ENCODE measurements at places on chromosomes 7 and 10.

DNA sequence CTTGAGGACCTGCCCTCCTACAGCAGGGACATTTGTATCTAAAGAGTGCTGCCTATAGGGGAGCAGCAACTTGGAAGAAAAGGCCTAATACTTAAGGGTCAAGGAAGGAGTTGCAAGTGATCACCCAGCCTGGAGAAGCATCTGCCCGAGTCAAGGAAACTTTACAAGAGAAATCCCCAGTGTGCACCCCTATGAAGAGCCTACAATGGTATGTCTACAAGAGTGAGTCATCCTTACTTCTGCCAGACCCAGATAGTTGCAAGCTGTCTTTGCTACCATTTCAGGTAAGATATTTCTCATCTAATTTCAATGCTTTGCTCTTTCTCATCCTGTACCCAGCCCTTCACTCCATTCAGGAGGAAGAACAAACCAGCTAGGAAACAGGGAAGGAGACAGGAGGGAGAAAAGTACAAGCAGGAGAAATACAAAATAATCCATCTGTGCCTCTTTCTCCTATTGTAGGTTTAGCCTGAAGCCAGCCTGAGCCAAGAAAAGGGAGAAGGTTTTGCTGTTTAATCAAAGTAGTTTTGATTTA lies 34.4 kb upstream of the AGR3 start:
- peak; percentile 60 for DNase-seq

DNA sequence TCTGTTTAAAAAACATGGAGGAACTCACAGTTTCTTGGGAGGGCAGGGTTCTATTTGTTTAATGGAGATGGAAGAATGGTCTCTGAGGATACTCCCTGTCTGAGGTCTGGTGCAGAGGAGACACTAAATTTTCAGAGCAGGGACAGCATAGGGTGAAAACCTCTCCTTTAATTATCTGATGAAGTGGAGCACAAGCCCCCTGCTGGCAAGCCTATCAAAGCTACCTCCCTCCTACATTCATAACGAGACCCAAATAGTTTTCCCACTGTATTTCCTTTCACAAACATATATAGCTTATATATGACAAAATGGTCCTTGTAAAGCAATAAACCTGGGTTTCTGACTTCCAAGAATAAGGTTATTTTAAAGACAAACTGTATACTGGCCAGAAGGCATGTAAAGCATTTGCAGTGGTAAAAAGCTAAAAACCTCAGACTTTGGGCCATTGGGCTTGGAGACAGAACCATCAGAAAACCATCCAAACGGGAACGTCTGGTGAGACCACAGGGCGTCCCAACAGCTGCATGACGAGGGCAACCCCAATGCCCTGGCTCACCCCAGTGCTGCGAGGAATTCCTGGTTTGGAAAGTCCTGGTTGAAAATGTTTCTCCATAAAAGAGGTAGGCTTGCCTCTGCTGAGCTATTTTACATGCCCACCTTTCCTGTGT lies 201.3 kb downstream of the FANK1 start:
- no peak for DNase-seq

DNA sequence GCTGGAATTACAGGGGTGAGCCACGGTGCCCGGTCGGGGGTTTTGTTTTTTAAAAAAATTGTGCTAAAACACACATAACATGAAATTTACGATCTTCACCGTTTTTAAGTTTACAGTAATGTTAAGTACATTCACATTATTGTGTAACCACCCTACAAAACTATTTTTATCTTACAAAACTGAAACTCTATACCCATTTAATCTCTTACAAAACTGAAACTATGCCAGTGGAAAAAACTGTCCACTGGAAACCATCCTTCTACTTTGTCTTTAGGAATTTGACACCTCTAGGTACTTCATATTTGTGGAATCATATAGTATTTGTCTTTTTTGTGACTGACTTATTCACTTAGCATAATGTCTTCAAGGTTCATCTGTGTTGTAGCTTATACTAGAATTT lies 1.0 kb upstream of the PSMC2 start:
- DNase-seq = no peak

GRCh38 chr10:129033340-129033739 lies 433.7 kb upstream of the MGMT start:
- no peak for DNase-seq

DNA sequence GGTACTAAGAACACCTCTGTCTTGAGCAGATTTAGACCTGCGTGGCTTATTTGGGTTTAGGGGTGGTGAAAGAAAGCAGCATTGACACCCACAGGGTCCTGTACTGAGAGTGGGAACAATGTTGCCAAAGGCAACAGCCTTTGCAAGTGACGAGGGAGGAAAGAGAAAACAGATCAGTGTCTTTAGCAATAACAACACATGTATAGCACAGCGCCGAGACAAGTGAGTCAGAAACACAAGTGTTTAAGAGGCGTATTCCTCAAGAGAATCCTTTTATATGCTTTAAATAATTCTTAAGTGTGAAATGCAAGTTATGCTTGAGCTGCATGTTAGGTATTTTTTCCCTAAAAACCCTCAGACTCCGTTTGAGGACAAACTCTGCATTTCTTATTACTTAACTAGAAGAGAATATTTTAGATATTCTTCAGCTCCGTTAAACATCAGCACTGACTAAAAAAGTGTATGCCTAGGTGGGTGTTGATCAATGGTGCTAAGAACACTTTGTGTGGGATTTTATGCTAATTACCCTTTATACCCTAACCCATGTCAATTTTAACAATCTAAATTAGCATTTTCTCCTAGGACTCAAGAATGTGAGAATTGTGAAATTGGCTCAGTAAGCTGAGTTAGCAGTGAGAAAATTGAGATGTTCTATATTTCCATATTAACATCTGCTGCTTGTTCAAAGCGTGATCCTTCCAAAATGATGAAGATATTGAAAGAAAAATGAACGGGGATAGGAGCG lies 1095.4 kb upstream of the CELF2 start:
- no peak for DNase-seq

- peak; percentile 53 for DNase-seq
Measured at GRCh38 chr7:38858259-38858884, 50.6 kb downstream of the VPS41 start.

- DNase-seq = no peak
Measured at GRCh38 chr10:124308056-124308645, 110.6 kb downstream of the OAT start.

DNA sequence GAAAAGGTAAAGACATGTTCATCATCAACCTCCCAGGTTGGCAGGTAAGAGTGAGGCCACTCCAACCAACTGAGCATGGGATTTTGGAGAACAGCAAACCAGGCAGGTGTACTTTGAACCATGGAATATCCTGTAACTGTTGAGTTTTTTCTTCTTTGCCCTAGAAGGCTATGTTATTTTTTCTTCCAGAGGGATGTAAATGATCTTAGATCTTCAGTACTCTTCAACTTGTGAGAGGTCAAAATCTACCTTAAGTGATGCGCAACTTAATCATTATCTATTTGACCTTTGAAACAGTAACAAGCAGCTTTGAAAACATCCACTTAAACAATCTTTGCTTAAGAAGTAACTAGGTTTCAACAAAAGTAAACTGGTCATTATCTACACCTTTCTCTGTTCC lies at the start of gene CUBN:
TSS of gene CUBN (minus strand) at position 71 of the 400 bp plus-strand sequence. CDS start at position 25, 46 bp downstream.
- no peak for DNase-seq

DNA sequence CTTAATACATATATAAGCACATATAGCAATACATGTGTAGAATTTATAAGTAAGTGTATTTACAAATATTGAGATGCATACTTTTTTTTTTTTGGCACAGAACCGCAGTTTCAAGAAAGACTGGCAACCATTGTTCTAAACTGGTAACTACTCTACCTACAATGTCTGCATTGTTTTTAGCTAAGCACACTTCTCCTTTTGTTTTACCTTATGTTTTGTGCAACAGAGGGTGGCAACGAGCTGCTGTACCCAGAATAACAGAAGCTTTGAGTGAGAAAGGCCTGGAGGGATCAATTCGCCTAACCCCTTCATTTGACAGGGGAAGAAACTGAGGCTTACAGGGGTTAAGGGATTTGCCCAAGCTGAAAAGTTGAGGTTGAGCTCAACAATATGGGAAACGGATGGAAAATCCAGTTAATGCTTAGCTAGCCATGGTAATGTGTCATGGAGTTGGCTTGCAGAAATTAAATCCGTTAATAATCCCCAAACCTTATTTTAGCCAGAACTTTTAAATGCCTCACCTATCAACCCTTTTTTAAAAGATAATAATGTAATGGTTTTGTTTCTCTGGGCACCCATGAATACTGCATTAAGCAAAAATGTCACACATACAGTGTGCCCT lies 25.5 kb downstream of the FZD1 start:
- no peak for DNase-seq

- DNase-seq = no peak
Measured at GRCh38 chr7:121620206-121620605, 224.1 kb upstream of the FAM3C start.

DNA sequence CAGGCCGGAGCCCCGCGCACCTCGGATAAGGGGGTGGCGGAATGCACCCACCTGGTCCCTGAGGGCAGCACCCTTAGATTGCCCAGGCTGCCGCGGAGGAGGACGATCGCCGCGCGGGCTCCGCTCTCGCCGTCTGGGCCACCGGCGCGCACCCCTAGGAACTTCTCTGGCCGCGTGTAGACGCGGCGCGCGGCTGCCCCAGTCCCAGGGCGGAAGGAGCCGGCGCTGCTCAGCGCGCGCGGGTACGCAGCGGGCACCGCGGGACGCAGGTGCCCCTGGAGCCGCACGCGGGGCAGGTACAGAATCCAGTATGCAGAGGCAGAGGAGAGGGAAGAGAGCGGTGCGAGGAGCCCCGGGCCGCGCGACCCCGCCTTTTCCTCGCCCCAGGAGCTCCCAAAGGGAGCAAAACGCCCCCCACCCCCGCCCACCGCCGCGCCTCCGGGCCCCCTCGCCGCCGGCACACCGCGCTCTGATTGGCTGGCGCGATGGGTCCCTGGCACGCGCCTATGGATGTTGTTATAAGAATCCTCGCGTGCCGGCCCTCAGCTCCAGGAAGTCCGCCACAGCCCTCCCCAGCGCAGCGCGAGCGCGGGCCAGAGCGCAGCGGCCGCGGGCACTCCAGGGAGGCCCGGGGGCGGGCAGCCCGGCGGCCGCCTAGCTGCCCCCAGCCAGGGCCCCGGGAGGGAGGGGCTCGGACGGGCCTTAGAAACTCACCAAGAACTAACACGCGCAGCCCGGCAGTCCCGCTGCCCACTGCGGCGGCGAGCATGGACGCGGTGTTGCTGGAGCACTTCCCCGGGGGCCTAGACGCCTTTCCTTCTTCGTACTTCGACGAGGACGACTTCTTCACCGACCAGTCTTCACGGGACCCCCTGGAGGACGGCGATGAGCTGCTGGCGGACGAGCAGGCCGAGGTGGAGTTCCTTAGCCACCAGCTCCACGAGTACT lies at the start of gene PTF1A:
TSS of gene PTF1A (plus strand) at position 549 of the 948 bp plus-strand sequence. CDS start at position 768, 219 bp downstream.
- no peak for DNase-seq

- DNase-seq = no peak
Measured at GRCh38 chr7:157699357-157700013, 362.7 kb downstream of the DNAJB6 start.

DNA sequence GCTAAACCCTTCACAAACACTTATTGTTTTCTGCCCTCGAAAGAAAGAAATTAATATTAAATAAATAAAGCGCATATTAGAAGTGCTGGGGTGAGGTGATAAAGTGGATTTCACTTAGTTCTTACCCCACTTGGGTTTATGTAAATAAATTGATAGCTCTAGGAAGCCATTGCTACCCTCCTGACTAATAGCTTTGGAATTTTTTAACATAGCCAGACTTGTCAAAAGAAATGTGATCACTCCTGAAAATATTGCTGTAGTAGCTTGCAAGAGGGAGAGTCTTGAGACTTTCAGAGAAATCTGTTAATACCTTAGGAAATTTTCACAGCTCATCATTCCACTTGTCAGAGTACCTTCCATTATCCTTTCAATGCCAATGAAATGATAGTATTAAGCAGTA lies 7.6 kb downstream of the ARL5B start:
- peak; percentile 30 for DNase-seq

DNA sequence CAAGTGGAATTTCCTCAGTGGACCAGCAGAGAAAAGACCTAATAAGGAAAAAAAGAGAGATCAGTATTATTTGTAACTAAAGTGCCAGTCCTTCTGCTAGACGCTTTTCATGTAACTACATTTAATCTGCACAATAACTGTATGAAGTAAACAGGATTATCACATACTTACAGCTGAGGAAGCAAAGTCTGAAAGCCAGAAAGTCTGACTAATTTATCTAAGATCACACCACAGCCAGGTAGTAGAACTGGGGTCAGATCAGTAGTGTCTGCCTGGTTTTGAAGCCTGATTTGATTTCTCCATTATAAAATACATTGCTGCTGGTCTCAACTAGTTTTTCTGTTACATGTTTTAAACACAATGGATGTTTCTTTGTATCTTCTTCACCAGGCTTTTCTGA lies 69.2 kb downstream of the PODXL start:
- no peak for DNase-seq

DNA sequence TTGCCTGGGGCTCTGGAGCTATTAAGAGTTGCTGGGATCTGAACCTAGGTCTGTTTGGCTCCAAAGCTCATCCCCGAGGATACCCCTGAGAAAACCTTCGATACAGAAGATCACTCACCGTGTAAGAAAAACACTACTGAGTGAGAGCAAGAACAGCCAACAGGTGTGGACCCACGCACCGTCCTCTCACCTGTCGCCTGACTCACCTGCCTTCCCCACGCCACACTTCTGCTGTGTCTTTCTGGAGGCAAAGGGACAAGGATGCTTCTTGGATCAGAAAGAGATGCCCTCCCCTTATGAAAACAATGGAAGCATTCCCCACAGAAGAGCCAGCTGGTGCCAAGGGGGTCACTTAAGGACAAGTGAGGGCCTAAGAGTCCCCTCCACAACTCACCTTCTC lies 46.7 kb downstream of the COL13A1 start:
- DNase-seq = no peak

- DNase-seq = no peak
Measured at GRCh38 chr7:155198196-155198892, 99.3 kb upstream of the INSIG1 start.

- peak; percentile 70 for DNase-seq
Measured at GRCh38 chr10:72503241-72503640, 122.6 kb downstream of the MICU1 start.

GRCh38 chr7:28871631-28872030 lies 86.5 kb downstream of the TRIL start:
- no peak for DNase-seq

DNA sequence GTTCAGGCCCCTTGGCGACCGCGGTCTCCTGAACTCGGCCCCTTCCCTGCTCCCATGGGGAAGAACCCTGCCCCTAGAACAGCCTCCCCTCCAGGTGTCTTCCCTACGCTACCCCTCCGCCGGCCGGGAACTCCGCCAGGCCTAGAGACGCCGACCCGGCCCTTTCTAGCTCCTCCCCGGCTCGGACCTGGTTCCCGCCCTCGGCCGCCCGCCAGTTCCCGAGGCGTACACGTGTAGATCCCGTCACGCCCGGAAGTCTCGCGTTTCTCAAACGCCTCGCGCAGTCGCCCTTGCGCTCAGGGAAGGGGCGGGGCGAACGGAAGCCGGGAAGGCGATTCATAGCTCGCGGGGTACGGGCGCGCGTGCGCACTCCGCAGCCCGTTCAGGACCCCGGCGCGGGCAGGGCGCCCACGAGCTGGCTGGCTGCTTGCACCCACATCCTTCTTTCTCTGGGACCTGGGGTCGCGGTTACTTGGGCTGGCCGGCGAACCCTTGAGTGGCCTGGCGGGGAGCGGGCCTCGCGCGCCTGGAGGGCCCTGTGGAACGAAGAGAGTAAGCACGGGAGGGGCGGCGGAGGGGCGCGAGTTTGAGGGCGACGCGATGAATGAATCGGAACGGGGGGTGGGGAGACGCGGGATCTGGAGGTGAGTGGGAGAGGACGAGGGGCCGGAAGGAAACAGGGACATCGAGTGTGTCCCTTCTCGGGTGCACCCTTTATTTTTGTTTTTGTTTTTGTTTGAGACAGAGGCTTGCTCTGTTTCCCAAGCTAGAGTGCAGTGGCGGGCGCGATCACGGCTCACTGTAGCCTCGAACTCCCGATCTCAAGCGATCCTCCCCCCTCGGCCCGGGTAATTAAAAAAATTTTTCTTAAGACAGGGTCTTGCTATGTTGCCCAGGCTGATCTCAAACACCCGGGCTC lies at the start of gene POP7:
TSS of gene POP7 (plus strand) at position 369 of the 919 bp plus-strand sequence. CDS start 710 bp downstream, outside the sequence.
- DNase-seq = peak; percentile 99

Data from AG20443 (cell line).